Inflammatory macrophage treated with lipopolysaccharide for 4 hours (primary cell): ENCODE measurements at places on chromosomes 16 and 17.
A peak's percentile ranks its signal among the peaks of the same experiment; 100 is the strongest.

- peak; percentile 39 for DNase-seq
These were observed 36.6 kb downstream of the UBE2G1 start for GRCh38 chr17:4329838-4330237.

DNA sequence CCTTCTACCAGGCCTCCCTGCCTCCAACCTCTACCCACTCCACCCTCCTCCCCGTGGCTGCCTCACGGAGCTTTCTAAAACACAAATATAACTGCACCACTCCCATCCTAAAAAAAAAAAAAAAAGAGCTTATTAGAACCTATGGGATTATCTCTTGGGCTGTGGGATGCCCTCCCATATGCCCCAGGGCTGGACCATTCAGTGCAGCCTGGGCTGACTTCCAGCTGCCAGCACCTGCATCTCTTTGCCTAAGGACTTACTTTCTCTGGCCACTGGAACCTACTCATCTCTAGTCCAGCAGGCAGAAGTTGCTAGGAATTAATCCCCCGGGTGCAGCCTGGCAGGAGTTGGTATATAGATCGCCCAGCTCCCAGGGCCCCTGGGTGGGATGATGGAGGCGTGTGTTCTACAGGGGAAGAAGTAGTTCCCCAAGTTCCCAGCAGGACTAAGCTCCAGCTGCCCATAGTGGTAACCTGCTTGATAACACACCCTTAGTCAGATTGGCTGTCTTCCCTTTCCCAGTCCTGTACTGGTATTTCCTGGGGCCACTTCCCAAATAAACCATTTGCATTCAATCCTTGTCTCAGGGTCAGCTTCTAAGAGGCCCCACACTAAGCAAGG, 10.3 kb downstream of the MPP3 start:
- DNase-seq: no peak

DNA sequence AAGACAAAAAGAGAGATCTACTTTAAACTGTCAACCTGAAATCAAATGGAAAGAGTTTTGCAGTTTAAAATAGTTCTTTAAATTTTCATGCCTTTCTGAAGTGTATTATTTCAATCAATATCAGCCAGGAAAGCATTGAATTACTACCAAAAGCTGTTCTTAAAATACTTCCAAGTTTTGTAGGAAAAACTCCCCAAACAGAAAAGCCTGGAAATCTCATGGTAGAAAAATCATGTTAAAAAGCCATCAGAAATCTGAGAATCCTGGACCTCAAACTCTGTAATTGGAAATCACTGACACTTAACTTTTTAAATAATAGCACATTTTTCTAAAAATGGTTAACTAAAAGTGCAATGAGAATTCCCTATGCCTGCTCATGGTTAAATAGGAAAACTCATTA, 63.3 kb upstream of the CNTNAP4 start:
- DNase-seq: no peak

DNA sequence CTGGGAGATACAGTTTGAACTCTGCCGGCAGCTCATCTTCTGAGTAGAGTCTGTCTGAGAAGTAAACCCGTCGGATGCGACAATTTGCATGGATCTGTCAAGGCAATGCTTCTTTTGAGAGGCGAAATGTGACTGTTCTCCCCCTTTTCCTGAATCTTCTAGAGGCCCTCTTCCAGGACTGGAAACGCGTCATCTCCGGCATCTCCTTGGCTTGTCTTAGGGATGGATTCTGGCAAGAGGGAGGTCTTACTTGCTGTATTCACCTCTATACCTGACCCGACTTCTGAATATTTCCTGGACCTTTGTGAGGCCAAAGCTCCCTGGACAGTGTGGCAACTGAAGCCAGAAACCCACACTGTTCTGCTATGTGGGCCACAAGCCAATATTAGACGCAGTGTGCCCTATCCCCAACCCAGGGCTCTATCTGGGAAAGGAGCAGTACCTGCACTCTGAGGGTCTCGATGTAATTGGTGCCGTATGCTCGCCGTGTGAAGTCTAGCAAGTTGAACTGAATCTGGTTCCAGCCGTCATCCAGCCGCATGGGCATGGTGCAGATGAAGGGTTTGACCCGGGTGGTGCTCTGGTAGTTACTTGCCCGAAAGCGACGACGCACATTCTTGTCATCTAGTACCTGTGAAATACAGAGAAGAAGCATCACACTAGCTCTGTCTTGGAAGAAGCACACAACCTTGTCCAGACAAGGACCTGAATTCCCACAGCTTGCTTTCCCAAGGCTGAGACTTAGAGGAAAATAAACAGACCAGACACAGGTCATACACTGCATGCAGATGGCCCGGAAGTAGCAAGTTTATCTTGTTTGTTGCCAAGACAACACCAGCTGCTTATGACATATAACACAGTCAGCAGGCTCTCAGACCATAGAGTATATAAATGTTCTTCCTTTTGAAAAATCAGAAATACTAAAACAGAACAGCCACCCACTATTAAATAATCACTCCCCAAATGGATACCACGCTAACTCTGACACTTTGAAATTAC, 14.1 kb downstream of the CFAP20 start:
- DNase-seq: no peak

GRCh38 chr17:36850790-36851189, 86.5 kb upstream of the LHX1 start:
- no peak for DNase-seq

DNA sequence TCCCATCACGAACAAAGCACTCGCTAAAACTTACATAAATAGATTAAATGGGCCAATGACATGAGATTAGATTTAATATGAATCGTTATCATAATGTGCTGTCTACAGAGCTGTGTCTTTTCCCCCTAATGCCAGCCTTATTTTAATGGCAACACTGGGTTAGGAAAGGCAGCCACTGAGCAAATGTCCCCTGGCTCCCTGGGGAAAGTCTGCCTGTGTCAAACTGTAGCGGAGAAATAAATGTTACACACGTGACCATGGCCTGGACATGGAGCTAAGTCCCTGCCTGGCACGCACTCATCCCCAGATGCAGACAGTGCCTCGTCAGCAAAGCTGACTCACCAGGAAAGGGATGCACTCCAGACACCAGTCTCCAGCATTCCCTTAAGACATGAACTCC, 61.3 kb upstream of the SDK2 start:
- no peak for DNase-seq

DNA sequence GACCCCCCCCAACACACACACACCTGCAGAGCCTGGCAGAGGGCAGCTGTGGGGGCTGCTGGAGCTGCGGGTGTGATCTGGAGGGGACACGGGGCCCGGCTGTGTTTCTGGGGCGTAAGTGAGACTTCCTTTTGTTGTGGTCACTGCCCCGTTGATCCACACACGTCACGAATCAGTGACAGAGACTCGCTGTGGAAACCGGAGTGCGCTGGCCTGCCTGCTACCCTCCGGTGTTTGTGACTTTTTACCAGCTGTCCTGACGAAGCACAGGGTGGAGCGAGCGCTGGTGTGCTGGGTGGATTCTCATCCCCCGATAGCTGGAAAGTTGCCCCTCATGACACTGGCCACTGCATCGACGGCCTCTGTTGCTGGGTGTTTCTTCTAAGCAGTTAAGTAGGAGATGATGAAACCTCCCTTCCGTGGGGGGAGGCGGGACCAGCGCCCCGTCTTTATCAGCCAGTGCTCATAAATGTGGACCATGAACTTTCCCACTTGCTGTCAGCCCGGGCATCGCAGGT, 2.3 kb downstream of the METRNL start:
- peak; percentile 64 for DNase-seq

GRCh38 chr17:15447928-15448579, 19.4 kb downstream of the CDRT4 start:
- no peak for DNase-seq

- no peak for DNase-seq
These were observed 22.9 kb downstream of the ZNHIT3 start for GRCh38 chr17:36509272-36509985.

GRCh38 chr17:2547176-2547575, 35.5 kb upstream of the METTL16 start:
- DNase-seq: peak; percentile 58

DNA sequence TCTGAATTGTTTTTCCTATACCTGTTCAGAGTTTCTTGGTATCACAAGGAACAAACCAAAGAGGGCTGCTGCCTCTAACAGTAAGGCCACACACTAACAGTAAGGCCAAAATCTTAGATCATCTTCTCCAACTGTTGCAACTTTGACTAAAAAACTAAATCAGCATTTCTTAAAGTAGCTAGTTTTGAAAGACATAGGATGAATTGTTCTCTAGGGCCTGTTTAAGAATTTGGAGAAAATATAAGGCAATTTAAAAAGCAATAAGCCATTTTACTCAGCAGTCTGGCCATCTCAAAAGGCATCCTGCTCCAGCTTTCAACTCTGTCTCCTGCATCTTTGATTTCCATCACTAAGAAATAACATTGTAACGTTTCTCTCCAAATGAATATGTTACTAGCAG, 105.0 kb upstream of the MON1B start:
- DNase-seq: no peak

DNA sequence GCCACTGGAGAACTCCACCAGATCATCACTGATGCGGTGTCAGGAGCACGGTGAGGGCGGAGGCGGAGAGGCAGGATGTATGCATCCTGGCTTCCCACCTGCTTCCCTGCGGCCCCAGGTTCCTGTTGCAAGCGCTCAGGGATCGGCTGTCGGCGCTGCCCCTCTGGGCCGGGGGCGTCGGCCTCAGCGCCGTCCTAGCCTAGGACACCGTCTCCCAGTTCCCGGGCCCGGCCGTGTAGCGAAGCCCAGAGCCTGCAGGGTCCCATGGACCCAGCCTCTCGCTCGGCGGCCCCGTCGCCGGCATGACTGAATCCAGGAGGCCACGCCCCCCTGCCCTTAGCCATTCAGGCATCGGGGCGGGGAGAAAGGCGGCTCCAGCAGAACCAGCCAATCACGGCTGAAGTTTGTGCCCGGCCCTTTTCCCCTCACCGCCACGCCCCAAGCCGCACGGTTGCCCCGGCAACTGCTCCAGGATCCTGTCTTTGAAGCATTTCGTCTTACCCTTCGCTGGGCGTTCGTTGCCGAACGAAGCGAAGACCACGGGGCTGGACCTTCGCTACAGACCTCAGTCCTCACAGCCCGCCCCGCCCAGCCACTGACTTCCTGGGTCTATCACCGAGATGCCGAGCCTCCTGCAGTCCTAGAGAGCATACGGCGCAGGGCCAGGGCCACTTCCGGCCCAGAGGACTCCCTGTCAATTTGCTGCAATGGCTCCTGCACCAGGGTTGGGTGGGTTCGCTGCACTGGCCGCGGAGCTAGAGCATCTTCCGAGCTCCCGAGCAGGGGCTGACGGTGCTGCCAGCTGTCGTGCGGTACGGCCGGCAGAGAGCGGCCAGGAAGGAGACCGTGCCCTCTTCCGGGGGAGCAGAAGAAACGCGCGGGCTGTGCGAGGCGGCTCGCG, 10.6 kb upstream of the ZNF213 start:
- peak; percentile 93 for DNase-seq

DNA sequence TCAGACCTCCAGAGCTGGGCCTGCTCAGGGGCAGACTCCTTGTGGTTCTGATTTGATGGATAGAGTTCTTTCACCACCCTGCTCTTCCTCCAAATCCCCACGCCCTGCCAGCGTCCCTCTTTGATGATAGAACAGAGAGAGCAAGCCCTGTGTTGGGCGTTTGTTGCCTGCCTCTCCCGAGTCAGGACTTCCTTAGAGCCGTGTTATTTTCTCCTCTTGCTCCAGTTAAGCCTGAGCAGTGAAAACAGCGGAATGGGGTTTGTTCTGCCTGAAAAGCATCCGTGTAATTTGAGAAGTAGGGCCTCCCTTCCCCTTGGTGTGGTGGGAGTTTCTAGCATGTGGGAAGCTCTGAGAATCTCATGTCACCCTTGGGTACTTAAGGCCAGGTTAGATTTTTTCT, 22.1 kb downstream of the TMEM94 start:
- no peak for DNase-seq

DNA sequence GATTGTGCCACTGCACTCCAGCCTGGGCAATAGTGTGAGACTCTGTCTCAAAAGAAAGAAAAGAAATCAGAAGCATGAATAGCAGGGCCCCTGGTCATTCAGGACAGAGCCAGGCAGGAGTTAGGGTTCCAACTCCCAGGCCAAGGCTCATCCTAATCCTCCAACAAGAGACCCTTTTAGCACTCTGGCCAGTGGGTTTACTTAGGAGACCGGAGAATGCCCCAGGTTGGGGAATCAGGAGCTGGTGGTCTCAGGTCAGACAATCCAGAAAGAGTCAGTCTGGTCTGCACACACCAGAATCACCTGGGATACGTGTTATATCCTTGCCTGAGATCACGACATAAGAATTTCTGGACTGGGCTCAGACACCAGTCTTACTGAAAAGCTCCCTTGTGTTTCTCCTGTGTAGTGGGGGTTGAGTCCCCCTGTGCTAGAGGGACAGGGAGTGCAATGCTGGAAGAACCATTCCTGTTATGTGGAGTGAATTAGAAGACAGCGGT, 48.7 kb downstream of the CCDC42 start:
- DNase-seq: no peak

- DNase-seq: peak; percentile 19
These were observed 80.8 kb upstream of the TRAP1 start for GRCh38 chr16:3797904-3798811.

- DNase-seq: no peak
These were observed 220.8 kb upstream of the MON1B start for GRCh38 chr16:76970087-76970744.

- DNase-seq: no peak
These were observed 51.3 kb downstream of the CCDC42 start for GRCh38 chr17:8693328-8693727.

GRCh38 chr17:44961921-44962350, 6.2 kb downstream of the C1QL1 start:
- no peak for DNase-seq

- peak; percentile 65 for DNase-seq
These were observed 33.3 kb downstream of the HELZ start for GRCh38 chr17:67211742-67212141.

DNA sequence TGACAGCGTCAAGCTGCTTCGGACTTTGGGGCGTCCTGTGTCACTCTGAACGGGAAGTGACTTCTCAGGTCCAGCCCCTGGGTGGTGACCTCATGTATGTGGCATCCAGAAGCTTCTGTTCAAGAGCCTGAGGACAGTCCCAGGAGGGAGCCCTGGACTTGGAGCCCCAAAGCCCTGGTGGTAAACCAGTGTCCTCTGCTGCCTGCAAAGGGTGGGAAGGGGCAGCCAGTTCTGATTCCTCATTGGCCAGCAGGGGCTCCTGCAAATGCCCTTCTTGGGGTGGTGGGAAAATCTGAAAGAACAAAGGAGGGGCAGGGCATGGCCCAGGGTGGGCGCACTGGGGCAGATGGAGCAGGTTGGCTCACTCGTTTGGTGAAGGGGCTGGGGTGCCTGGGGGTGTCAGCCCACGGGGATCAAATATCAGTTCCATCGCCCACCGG, 1.6 kb downstream of the OSGIN1 start:
- DNase-seq: peak; percentile 72
